GM04504 (cell line): ENCODE measurements at places on chromosomes 2 and 18.

GRCh38 chr2:195318440-195319111, 338.4 kb upstream of the SLC39A10 start:
- DNase-seq, result no peak

- DNase-seq, result no peak
Measured at GRCh38 chr18:10455726-10456453, 1.5 kb downstream of the APCDD1 start.

DNA sequence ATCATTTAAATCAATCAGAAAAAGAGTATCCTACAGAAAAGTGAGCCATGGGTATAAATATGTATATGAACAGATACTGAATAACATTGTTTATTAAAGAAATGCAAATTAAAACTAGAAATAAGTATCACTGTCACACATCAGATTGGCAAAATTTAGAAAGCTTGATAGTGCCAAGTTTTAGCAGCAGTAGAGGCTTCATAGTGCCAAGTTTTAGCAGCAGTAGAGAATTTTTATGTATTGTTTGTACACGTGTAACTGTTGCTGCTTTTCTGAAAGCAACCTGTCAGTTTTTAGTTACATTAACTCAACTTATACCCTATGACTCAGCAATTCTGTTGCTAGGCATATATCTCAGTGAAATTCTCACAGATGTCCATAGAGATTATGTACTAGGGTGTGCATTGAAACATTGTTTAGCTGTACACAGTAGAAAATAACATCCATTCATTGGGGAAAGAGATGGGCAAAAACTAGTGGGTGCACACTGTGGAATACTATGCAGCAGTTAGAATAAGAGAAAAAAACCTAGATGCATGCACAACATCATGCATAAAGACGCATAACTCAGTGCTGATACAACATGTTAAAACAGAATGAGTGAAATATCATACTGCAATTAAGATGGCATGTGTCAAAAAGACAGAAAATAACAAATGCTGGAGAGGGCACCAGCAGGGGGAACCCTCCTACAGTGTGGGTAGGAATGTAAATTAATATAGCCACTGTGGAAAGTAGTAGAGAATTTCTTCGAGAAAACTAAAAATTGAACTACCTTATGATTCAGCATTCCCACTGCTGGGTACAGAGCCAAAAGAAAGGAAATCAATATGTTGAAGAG, 294.5 kb upstream of the NT5C1B start:
- DNase-seq, result no peak

DNA sequence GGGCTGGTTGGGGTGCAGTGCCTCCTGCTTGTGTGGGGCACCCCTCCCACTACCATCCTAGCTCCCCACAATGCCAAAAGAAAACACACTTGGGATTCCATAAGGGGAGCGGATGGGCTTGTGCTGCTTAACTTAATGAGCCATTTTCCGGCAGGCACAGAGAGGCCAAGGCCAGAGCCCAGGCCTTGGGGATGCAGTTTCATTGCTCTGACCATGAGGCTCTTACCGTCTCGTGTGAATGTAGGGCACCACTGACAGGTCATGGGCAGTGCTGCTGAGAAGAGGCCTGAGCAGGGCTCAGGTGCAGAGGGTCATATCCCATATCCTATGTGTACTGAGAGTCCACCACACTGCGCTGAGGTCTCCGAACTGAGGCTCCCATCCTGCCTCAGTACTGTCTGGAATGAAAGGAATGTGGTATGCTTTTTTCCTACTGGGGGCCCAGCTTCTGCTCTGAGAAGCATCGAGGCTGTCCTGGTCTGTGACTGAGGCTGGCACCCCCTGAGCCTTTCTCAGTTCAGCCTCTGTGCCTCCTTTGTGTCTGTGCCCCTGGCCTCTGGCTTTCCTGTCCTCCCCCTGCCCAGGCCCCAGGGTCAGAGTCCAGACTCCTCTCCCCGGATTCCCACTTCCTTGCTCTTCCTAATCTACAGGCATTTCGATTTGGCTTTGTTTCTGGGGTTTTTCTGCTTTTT, 45.2 kb upstream of the MAPRE3 start:
- no peak for DNase-seq

DNA sequence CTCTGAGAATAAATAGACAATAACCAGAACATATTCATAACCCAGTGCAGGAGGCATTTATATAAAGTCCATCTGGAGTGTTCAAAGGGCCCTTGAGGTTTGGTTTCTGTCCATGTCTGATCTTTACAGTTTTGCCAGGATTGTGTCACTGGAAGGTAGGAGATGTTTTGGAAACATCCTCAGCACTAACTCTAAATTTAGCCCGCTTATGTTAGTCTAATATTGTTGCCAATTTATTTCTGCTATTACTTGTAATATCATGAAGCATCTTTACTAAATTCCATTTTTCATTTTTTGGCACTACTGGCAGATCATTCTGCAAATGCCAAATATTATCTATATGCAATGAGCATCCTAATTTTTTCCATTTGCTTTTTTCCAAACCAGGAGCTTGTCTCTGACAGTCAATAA, 22.4 kb upstream of the REV1 start:
- DNase-seq, result no peak

DNA sequence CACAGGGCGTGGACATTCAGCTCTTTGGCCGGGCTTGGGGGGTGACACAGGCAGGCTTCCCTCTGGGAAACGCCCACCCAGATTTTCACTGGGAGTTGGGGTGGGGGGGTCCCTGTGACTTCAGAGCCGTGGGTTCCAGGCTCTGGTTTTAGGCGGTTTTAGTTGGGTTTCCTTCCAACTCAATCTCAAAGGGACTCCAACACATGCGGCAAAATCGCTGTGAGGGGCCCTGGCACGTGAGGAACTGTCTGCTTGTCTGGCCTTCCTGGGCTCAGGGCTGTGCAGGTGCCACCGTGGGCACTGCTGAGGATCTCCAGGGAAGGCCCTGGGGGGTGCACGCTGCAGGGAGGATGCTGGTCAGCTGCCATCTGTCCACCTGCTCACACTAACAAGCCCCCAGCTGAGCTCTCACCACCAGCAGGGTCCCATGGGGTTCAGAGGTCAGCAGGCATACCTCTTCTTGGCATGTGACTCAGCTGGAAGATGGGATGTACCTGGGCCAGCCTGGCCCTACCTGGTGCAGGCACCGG, 11.7 kb downstream of the HS6ST1 start:
- no peak for DNase-seq

GRCh38 chr2:101558740-101559525, 84.0 kb upstream of the RFX8 start:
- DNase-seq, result no peak

DNA sequence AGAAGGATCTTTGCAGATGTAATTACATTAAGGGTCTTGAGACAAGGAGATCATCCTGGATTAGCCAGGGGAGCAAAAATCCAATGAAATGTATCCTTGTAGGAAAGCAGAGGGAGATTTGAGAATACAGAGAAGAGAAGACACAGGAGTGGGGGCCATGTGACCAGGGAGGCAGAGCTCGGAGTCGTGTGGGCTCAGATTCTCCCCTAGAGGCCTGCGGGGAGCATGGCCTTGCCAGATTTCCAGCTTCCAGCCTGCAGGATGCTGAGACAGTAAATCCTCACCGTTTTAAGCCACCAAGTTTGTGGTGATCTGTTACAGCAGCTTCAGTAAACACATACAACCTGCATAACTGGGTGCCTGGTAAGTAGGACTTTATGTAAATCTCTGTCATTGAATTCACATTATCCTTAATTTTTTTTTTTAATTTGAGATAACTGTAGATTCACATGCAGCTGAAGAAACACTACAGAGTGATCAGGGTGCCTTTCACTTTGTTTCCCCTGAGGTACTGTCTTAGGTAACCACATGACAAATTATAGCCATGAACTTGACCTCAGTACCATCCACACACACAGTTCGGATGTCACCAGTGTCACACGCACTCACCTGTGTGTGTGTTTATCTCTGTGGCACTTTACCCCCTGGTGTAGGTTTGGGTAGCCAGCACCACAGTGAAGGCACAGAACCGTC, 138.4 kb upstream of the HDAC4 start:
- no peak for DNase-seq

DNA sequence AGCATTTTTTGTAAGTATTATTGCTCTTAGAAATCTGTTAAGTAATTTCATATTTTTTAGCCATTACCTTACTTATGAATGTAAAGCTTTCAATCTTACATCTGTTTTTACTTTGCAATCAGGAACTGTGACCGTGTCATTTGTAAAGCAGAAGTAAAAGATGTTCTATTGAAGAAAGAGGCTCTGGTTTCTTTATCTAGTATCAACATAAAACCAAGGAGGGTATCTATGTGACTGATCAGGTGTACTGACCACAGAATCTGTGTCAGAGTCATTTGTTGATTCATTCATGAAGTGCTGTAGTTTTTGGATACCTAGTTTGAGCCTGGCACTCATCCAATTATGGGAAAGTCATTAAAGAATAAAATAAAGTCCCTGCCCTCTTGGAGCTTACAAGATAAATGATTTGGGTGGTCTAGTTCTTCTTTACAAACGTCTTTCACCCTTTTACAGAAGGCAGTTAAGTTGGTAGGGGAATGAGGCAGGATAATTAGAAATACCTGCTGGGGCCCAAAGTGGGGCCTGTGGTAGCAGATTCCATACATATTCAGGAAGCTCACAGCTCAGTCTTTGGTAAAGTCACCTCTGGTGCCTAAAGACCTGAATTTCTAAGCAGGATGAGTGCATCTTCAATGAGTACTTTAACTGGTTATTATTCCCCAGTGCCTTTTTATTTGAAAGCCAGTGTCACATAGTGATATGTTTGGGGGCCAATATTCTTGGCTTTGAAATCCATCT, 260.6 kb upstream of the NT5C1B start:
- DNase-seq, result no peak

GRCh38 chr2:171176516-171176915, 15.8 kb upstream of the TLK1 start:
- DNase-seq, result no peak

DNA sequence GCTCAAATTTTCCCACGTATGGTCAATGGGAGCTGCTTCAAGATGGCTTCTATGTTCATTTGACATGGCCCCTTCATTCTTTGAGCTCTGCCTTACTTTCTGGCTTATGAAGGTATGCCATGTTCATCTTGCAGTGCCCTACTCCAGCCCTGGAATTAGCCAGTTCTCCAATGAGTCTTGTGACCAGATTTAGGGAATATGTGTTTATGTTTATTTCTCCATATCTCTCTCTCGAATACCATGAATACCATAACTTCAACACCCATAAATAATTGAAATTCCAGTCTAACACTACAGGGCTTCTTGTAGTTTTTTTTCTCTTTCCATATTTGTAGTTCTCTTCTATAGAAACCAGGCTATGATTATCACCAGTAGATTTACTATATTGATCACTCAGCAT, 39.7 kb downstream of the EPB41L5 start:
- DNase-seq, result no peak

GRCh38 chr18:77369644-77370043, 120.0 kb downstream of the GALR1 start:
- no peak for DNase-seq

DNA sequence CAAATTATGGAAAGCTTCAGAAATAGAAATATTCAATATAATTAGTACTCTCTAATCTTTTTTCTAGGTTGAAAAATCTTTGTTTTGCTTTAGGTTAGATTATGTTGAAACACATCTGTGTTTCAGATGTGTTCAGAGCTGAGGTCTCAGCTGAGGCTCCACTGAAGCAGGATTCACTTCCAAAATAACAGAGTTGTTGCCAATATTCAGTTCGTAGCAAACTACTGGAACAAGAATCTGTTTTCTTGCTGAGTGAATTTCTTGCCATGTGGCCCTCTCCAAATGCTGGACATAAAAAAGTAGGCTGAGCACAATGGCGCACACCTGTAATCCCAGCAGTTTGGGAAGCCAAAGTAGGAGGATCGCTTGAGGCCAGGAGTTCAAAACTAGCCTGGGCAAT, 8.7 kb downstream of the PHOSPHO2 start:
- no peak for DNase-seq

DNA sequence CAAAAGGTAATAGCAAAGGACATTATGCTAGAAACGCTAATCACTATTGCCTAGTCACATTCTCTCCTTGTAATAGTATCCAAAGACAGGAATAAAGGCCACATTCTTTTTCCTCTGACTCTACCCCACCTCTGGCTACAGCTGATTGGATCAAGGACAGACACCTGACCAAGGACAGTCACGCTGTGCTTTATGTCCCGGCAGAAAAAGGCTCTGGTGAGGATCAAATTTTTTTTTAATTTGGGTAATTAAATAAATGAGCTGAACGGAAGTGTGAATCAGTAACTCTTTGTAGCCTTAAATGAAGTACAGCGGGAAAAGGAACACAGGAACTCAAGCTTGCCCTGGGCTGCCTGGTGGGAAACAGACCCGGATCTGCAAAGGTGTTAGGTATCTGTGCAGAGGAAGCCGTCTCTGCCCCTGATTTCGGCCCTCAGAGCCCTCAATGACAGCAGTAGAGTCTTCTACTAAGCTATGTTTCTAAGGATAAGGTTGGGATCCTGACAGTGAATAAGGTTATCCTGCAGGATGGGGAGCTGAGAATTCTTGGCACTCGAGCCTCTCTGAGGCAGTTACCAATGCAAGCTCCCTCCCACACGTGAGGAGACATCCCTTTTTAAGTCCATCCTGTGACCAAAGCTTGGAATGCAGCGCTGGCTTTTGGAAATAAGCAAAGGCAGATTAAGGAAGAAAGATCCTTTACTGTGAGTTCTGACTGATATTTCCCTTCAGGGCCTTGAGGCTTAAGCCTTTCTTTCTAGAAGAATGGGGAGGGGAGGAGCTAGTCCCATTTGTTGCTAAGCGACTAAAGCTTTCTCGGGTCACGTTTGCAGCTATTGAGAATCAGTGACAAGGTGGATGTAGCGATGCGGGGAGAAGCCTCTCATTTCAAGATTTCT, 37.8 kb upstream of the IKZF2 start:
- no peak for DNase-seq

DNA sequence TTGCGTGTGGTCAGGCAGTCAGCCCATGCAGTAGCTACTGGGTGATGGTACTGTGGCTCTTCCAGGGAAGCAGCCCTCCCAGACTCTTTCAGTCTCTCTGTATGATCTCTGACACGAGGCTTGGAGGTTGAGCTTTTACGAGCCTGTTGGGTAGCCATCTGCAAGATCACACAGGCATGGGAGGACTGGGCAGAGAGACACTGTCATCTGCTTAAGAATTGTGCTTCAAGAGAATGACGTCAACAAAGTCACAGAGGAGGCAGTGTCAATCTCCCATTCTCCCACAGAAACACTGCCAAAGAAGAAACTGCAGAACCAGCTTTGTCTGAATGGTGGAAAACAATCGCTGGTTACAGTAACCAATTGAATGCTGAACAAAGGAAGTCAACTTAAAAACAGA, 78.4 kb upstream of the MC2R start:
- DNase-seq, result no peak

DNA sequence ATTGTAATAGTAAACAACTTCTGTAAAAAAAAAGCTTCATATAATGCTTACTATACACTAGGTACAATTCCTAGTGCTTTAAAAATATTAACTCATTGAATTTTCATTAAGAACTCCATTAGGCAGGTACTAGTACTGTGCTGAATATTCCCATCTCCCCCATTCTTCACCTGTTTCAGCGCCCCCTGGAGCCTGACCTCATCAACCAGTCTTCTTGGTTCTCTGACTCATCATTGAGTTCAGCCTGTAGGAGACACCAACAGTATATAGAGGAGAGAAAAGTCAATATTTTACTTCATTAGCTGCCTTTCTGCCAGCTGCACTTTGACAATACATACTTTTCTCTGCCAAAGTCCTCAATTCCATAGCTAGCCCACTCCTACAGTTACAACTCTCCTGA, 1009.9 kb upstream of the KLHL29 start:
- no peak for DNase-seq
